CD4-positive, alpha-beta memory T cell (primary cell): ENCODE measurements at places on chromosomes 3 and 15. TPM values are rescaled to one million over a fixed set of nuclear protein-coding genes. Genes with fewer than 3 reads are reported as not detected.
A peak's percentile ranks its signal among the peaks of the same experiment; 100 is the strongest.

DNA sequence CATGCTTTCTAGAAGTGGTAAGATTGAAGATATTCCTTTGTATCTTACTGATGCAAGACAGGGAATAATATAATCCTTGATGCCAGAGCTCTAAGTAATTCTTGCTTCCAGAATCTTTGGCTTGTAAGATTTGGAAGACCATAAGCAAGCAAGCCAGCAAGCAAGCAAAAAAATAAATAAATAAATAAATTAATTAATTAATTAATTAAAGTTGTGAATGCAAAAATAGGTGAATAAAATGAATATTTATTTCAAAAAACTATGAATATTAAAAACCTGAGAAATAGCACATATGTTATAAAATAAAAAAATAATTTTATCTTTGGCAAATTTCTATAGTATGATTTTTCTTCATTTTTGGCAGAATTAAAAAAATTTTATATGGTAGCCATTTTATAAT, 750.2 kb upstream of the ARRDC4 start:
- H3K27me3 ChIP-seq, result no peaks in the 10 kb centered on the region
- DNase-seq, result no peak

DNA sequence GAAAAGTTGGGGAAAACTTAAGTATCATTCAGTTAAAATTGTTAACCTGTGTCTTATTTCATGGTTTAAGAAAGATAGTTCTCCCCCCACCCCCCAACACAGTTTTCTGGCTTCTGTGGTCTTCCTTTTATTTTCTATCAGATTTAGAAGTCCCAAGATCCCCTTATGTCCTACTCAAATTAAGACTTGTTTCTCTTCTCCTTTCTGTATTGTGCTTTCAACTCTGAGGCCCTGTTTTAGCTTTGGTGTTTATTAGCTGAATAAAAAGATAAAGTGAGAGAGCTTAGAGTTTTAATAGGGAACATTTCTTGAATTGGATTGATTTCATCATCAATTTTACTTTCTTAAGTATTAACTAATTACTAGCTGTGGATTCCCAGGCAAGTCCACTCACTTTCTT, 62.6 kb downstream of the AKAP13 start:
- no peaks in the 10 kb centered on the region for H3K36me3 ChIP-seq
- DNase-seq, result no peak
- no peak overlapping the region for H3K27ac ChIP-seq
- H3K4me3 ChIP-seq, result no peak overlapping the region
- H3K4me1 ChIP-seq, result peaks cover 42% of the 10 kb centered on the region

DNA sequence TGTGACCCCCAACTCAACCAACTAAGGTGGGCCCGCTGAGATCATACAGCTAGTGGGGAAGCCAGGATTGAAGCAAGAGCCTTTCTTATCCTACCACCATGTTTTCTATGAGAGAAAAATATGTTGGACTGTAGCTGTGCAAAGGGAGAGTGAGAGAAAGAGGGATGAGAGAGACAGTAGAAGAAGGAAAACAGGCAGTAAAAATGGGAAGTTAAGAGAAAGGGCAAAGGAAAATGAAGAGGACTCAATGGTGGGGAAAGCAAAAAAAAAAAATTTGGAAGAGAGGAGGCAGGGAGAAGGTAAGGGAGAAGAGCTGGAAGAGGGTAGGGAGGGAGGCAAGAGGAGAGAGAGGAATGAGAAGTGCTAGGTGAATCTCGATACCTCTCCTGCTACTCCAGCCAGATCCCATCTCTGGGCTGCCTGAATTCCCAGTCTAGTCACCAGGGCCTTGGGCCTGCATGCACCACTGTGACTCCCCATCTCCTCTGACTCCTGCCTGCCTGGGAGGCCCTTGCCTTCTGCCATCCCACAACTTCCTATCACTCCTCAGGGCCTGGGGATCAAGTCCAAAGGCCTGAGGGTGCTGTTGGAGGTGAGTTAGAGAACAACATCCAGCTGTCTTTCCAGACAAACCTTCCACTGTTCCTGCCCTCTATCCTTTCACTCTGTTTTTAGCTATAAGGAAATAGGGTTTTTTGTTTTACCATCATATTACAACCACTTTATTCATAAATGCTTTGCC, 15.7 kb downstream of the FAM81A start:
- no peaks in the 10 kb centered on the region for H3K4me1 ChIP-seq
- H3K4me3 ChIP-seq, result no peak overlapping the region
- DNase-seq, result no peak

DNA sequence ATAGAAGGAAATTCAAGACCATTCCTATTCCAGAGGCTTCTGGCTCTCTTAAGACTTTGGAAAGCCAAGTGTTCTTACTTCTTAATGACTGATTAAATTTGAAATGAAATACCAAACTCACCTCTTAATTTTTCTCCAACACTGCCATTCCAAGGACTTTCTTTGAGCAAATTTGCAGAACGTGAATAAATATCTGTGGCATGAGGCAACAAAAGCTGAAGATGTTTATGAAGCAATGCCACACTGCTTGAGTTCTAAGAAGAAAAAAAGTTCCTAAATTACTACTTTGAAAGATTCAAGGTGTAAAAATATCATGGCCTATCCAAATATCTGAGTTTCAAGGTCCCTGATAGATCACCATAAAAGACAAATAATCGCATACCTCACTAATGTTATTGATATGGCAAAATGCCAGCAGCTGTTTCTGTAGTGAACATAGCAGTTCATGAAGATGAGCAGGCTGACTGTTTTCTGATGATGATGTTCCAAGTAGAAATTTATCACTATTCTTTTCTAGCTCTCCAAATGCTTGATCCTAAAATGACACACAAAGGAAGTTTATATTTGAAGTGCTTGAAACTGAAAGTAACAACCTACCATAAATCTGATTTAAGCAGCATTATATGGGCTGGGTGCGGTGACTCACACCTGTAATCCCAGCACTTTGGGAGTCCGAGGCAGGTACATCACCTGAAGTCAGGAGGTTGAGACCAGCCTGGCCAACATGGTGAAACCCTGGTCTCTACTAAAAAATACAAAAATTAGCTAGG, 104.4 kb downstream of the HERC1 start:
- peaks cover 48% of the 10 kb centered on the region for H3K36me3 ChIP-seq
- H3K27me3 ChIP-seq, result no peaks in the 10 kb centered on the region
- no peak overlapping the region for H3K4me3 ChIP-seq
- DNase-seq, result no peak
- H3K27ac ChIP-seq, result no peak overlapping the region

- no peak overlapping the region for H3K27ac ChIP-seq
- no peaks in the 10 kb centered on the region for H3K36me3 ChIP-seq
- H3K4me3 ChIP-seq, result no peak overlapping the region
- DNase-seq, result no peak
- no peaks in the 10 kb centered on the region for H3K4me1 ChIP-seq
These were observed 209.1 kb upstream of the NR2E3 start for GRCh38 chr15:71601038-71601834.

- H3K4me1 ChIP-seq, result no peaks in the 10 kb centered on the region
- H3K27ac ChIP-seq, result no peak overlapping the region
- H3K27me3 ChIP-seq, result no peaks in the 10 kb centered on the region
- no peaks in the 10 kb centered on the region for H3K36me3 ChIP-seq
- no peak overlapping the region for H3K4me3 ChIP-seq
- no peak for DNase-seq
These were observed 455.3 kb upstream of the ALCAM start for GRCh38 chr3:104911376-104911775.

GRCh38 chr3:113498221-113499005, 16.5 kb downstream of the SPICE1 start:
- no peak overlapping the region for H3K27ac ChIP-seq
- no peak overlapping the region for H3K4me3 ChIP-seq
- no peaks in the 10 kb centered on the region for H3K27me3 ChIP-seq
- H3K4me1 ChIP-seq, result no peaks in the 10 kb centered on the region
- H3K36me3 ChIP-seq, result peaks cover 20% of the 10 kb centered on the region

GRCh38 chr15:100113351-100114080, 228.3 kb downstream of the ADAMTS17 start:
- peaks cover 20% of the 10 kb centered on the region for H3K4me1 ChIP-seq
- no peak overlapping the region for H3K4me3 ChIP-seq
- no peaks in the 10 kb centered on the region for H3K27me3 ChIP-seq
- no peak overlapping the region for H3K27ac ChIP-seq
- no peaks in the 10 kb centered on the region for H3K36me3 ChIP-seq

- no peaks in the 10 kb centered on the region for H3K4me1 ChIP-seq
- H3K27ac ChIP-seq, result no peak overlapping the region
- no peak for DNase-seq
- no peak overlapping the region for H3K4me3 ChIP-seq
- H3K36me3 ChIP-seq, result no peaks in the 10 kb centered on the region
These were observed 66.1 kb downstream of the WHAMM start for GRCh38 chr15:82875411-82876003.

GRCh38 chr15:92323525-92323924, 70.2 kb upstream of the ST8SIA2 start:
- no peaks in the 10 kb centered on the region for H3K36me3 ChIP-seq
- H3K27ac ChIP-seq, result no peak overlapping the region
- no peaks in the 10 kb centered on the region for H3K27me3 ChIP-seq
- no peaks in the 10 kb centered on the region for H3K4me1 ChIP-seq
- H3K4me3 ChIP-seq, result no peak overlapping the region

GRCh38 chr15:70584838-70585706, 178.3 kb downstream of the UACA start:
- H3K4me1 ChIP-seq, result peaks cover 12% of the 10 kb centered on the region
- DNase-seq, result peak; percentile 31
- H3K36me3 ChIP-seq, result no peaks in the 10 kb centered on the region
- no peak overlapping the region for H3K4me3 ChIP-seq
- peaks cover 8% of the 10 kb centered on the region for H3K27me3 ChIP-seq

GRCh38 chr3:37402351-37402750, 228.0 kb upstream of the LRRFIP2 start:
- H3K4me1 ChIP-seq, result no peaks in the 10 kb centered on the region
- H3K27ac ChIP-seq, result no peak overlapping the region
- H3K4me3 ChIP-seq, result no peak overlapping the region
- H3K36me3 ChIP-seq, result no peaks in the 10 kb centered on the region

- no peak overlapping the region for H3K4me3 ChIP-seq
- peaks cover 55% of the 10 kb centered on the region for H3K36me3 ChIP-seq
- H3K27ac ChIP-seq, result no peak overlapping the region
- no peaks in the 10 kb centered on the region for H3K4me1 ChIP-seq
- no peak for DNase-seq
- H3K27me3 ChIP-seq, result no peaks in the 10 kb centered on the region
These were observed 28.2 kb downstream of the NBEAL2 start for GRCh38 chr3:47007482-47008233.

GRCh38 chr3:156770699-156771414, 55.3 kb upstream of the LEKR1 start:
- H3K27ac ChIP-seq, result no peak overlapping the region
- no peaks in the 10 kb centered on the region for H3K36me3 ChIP-seq
- DNase-seq, result no peak

DNA sequence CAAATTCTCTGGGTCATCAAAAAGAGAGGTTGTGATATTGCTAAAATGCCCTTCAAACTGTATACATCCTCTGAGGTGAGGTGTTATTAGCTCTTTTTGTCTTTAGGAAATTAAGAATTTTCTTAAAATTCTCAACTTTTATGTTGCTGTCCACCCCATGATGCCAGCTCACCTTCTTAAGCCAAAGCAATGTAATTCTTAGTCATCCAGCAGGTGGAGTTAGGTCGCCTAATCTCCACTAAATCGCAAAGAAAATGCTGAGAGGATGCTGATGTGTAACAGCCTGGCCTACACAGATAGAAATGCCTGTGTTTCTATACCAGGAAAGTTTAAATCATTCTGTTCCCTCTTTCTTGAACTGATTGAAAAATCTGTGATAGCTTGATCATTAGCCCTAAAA, 770.2 kb upstream of the ALCAM start:
- H3K27ac ChIP-seq, result no peak overlapping the region
- no peaks in the 10 kb centered on the region for H3K27me3 ChIP-seq
- peak; percentile 15 for DNase-seq
- no peak overlapping the region for H3K4me3 ChIP-seq
- no peaks in the 10 kb centered on the region for H3K4me1 ChIP-seq

DNA sequence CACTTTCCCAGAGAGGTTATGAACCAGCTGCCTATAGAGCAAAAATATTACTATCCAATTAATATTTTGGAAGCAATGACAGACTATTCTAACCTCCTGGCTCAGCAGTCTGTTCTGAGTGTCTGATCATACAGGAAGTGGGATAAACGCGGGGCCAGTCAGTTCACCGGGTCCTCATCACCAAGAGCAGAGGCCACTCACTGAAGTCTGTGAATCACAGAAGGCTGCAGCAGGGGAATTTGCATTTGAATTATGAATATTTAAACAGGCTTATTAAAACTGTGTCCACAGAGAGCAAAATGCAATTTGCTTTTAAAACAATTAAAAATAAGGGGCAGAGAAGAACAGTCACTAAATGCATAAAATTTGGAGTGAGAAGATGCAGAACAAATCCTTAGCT, 305.2 kb downstream of the MCTP2 start:
- DNase-seq, result no peak
- no peaks in the 10 kb centered on the region for H3K27me3 ChIP-seq
- no peaks in the 10 kb centered on the region for H3K4me1 ChIP-seq
- H3K4me3 ChIP-seq, result no peak overlapping the region
- no peaks in the 10 kb centered on the region for H3K36me3 ChIP-seq

DNA sequence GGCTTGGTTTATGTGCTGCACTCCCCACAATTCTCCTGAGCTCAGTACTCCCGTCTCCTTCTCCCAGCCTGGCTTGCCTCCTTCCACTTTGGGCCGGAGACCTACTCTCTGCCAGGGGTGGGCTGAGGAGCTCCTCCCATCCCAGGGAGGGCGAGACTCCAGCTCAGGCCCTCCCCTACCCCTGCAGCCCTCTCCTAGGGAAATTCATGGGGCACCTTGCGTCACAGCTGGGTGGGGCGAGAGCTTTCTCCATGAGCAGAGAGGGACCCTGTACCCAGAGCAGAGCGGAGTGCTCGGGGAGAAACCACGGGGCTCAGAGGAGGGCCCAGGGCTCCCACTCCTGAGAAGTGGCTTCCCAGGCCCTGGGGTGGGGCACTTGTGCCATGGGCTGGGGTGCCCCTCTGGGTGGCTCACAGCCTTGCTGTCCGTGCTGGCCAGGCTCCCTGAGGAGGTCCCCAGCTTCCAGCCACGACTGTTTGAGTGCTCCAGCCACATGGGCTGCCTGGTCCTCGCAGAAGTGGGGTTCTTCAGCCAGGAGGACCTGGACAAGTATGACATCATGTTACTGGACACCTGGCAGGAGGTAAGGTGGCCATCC, 13.3 kb downstream of the VILL start:
- no peak overlapping the region for H3K4me3 ChIP-seq
- no peak for DNase-seq
- H3K4me1 ChIP-seq, result peaks cover 10% of the 10 kb centered on the region
- H3K36me3 ChIP-seq, result peaks cover 48% of the 10 kb centered on the region
- H3K27ac ChIP-seq, result peak overlapping the region; percentile 10

GRCh38 chr3:53221827-53222182, 34.0 kb downstream of the TKT start:
- peaks cover 22% of the 10 kb centered on the region for H3K36me3 ChIP-seq
- no peaks in the 10 kb centered on the region for H3K4me1 ChIP-seq
- H3K4me3 ChIP-seq, result no peak overlapping the region
- H3K27ac ChIP-seq, result no peak overlapping the region
- H3K27me3 ChIP-seq, result no peaks in the 10 kb centered on the region
- no peak for DNase-seq

Gene LMAN1L
- total RNA-seq, result 0.39 TPM

Gene NSMCE3
- 18.9 TPM for total RNA-seq

Gene INKA1
- total RNA-seq, result 0.55 TPM

Gene MYRIP
- not detected for total RNA-seq

Gene PTH1R
- total RNA-seq, result not detected

Gene C2CD4A
- total RNA-seq, result 0.11 TPM

Gene SLC25A36
- 56.5 TPM for total RNA-seq

Gene HEG1
- total RNA-seq, result 20.2 TPM
